Activated naive CD8-positive, alpha-beta T cell treated with anti-CD3 and anti-CD28 coated beads, Interleukin-2, amount 10 ng/mL, durations not matched to agents 7 days and 5 days (primary cell): ENCODE measurements at places on chromosomes 1 and 21. TPM values are rescaled to one million over a fixed set of nuclear protein-coding genes. Genes with fewer than 3 reads are reported as not detected.

GRCh38 chr21:42423685-42424084 is 20.0 kb downstream of the UBASH3A start:
- DNase-seq = no peak

DNA sequence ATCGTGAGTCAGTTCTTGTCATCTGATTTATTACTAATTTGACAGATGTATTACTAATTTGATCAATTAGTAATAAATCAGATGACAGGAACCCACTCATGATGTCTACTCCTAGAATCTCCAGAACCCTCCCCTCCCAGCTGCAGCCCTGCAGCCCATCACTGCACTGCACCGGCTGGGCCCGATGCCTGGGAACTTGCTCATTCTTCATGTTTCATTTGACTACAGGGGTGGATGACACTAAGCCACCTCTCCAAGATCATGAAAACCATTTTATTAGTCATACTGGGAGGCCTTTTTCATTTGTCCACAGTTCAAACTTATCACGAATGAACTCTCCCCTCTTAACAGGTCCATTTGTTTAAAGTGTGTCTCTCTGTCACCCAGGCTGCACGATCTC is 41.0 kb downstream of the KCNH1 start:
- no peak for DNase-seq

- DNase-seq = no peak
Measured at GRCh38 chr1:37274938-37275631, 199.3 kb upstream of the ZC3H12A start.

NPPA gene
- total RNA-seq = not detected

DNA sequence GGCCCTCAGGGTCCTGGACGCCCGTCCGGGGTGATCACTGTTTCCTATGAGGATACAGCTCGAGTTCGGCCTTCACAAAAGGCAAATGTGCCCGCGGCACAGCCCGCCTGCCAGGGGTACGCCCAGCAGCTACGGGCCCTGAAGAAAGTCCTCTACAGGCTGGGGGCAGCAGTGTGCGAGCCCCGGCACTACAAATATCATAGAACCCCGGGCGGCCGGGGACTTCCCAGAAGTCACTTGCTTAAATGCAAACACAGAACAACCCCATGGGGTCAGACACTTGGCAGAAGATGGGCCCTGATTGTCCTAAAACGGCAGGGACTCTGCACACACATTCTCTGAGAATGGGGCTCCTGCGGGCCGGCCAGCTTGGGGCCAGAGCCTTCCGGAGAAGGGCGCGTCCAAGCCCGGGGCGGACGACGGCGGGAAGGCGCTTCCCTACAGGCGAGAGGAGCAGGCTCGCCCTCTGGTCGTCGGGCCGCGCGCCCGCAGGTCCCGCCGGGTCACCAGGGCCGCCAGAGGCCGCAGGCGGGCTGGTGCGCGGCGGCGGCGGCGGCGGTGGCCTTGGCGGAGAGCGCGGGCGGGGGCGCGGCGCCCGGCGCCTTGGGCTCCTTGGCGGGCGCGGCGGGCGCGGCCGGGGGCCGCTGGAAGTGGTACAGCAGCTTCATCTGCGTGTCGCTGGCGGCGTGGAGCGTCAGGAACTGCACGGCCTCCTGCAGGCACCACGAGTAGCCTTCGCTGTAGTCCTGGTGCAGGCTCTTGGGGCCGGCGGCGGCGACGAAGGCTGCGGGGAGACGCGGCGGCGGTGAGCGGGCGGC is 888 bp downstream of the HES5 start:
- DNase-seq = peak; percentile 51

DNA sequence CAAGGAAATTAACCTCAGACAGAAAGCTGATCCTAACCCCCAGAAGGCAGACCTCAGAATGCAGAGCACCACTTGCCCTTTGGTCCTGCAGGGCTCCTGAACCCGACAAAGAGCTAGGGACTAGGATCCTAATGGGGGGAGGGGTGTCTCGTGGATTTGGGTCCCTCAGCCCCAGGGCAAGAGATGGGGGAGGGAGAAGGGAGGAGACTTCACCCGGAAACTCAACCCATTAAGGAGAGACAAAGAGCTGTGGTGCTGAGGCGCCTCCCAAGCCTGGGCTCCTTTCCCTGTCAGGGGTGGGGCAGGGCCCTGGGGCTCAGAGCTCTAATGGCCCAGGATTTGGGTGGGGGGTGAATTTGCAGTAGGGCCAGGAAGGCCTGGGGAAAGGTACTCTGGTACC is 2.9 kb downstream of the NECTIN4 start:
- no peak for DNase-seq

- no peak for DNase-seq
Measured at GRCh38 chr1:38353956-38354355, 307.4 kb upstream of the POU3F1 start.

- DNase-seq = peak; percentile 20
Measured at GRCh38 chr21:45988366-45989347, 7.1 kb downstream of the COL6A1 start.

DNA sequence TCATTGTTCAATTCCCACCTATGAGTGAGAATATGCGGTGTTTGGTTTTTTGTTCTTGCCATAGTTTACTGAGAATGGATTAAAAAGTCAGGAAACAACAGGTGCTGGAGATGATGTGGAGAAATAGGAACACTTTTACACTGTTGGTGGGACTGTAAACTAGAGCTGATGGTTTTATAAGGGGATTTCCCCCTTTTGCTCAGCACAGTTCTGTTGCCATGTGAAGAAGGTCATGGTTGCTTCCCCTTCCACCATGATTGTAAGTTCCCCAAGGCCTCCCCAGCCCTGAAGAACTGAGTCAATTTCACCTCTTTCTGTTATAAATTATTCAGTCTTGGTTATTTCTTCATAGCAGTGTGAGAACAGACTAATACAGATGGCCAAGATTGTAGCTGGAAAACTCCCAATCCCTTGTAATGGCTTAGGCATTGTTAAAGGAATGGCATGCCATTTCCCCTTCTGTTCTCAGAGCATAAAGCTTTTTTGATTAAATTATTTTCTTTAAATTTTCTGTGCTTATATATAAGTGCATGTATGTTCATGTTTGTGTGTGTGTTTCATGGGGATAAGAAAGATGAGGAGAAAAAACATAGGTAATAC is 144.8 kb downstream of the BACH1 start:
- DNase-seq = no peak

- DNase-seq = no peak
Measured at GRCh38 chr1:169478094-169478672, 7.6 kb downstream of the SLC19A2 start.

S100A9 gene
- 4.5 TPM for total RNA-seq

TLCD4 gene
- total RNA-seq = 0.03 TPM

DNA sequence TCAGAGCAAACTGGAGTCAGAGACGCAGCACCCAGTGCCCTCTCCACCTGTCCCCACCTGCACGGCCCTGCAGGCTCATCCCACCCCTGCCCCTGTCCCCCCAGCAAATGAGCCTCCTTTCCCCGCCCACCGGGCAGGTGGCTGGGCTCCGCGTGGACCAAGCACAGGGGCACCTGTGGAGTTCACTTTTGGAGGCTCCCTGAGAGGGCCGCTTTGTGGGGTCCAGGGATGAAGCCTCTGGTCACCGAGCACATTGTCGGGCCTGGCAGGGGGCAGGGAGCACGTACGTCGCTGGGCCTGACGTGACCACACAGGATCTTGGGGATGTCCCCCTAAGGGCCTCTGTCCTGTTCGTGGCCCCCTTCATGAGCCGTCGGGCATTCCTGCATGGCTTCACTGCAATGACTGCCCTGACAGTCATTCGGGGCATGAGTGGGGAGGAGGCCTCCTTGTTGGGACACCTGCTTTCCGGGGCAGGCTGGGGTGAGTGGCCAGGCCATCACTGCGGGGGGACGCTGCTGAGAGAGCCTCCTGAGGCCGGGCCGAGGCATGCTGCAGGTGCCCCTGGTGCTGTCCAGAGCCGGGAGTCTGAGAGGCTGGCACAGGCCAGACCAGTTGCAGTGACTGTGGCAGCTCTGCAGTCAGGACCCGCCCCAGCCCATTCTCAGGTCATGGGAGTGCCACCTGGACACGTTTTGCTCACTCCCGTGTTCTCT is 19.7 kb downstream of the SLX9 start:
- no peak for DNase-seq

- no peak for DNase-seq
Measured at GRCh38 chr1:6030547-6031261, 15.0 kb upstream of the KCNAB2 start.

DNA sequence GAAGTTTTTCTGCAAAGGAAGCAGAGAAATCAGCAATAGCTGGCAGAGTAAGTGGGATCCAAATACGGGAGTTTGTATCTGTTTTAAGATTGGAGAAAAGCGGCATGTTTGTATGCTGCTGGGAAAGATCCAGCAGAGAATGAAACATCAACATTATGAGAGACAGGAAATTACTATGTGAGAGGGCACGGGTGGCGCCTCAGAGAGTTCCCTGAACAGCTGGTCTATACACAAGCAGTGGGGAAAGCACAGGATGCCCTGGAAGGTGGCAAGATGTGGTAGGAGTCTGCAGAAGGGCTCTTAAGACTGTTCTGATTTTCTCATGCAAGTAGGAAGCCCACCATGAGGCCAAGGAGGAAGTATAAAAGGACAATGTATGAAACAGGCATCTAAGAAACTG is 130.4 kb downstream of the RERE start:
- DNase-seq = no peak

DNA sequence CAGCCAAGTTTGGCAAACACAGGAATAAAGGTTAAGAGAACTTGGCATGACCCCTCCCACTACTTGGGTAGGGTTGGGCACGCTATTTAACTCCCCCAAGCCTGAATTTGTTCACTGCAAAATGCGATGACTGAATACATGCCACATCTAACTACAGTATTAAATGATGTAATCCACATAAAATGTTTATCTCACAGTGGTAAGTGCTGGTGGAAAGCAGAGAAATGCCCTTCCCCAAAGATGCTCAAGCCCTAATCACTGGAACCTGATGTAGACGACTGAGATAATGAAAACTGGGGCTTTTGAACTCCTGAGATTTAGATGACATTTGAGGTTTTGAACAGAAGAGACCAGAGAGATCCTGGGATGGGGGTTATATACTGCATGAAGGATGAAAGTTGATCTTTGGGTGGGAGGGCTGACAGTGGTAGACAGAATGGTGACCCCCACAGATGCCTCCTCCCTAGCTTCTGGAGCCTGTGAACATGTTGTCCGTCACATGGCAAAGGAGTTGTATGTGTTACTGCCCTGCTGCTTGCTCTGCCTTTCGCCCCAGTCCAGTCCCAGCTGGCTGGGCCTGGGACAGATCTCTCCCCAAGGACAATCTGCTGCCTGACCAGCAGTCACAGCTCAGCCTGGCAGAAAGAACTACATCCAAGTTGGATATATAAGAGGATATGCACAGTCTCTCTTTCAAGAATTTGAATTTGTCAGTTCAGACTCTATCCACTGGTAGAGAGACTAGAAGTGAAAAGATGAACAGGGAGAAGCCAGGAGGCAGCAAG is 120.9 kb downstream of the DAB1 start:
- DNase-seq = no peak

GRCh38 chr1:14996133-14997050 is 157.2 kb upstream of the TMEM51 start:
- DNase-seq = no peak

DNA sequence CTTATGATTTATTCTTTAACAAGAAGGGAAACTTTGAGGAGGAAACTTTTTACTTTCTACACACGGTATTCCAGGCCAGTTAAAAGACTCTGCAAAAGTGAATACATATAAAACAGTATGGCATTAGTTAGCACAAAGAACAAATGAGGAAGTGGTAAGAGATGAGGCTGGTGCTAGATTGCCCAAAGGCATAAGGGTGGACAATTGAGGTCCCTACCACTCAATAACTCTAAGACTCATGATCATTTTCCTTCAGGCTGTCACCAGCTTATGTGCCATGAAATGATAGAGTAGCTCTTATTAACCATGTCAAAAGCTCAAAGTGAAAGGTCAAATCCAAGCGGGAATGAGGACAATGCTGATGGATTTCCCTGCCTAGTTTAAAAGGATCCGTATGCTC is 124.5 kb downstream of the TBX15 start:
- no peak for DNase-seq

DNA sequence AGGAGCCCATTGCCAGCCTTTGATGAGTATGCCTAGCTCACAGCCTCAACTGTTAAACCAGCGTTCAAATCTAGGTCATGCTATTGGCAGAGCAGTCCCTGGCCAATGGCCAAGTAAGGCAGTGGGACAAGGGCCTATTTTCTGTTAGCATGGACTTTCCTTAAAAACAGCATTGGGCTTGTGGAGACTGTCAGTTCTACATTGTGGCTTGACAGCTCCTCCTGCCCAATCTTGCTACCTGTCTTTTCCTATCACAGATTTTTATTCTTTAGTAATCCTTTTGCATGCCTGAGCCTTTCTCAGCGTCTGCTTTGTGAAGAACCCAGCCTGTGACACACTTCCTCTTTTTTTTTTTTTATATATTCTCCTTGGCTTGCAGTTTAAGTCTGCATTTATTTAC is 56.4 kb downstream of the DIP2A start:
- no peak for DNase-seq
